ENCODE measurements at places on chromosomes 13 and 19. TPM values are rescaled to one million over a fixed set of nuclear protein-coding genes. Genes with fewer than 3 reads are reported as not detected.

Gene GIPC3
- total RNA-seq, result 1.3 TPM

Gene TMEM145
- total RNA-seq, result 0.99 TPM

Gene GJA3
- 4.4 TPM for total RNA-seq

Gene IQCN
- 3.3 TPM for total RNA-seq

Gene ZNF432
- 13.5 TPM for total RNA-seq

Gene SPIB
- 1.5 TPM for total RNA-seq

Gene NFIX
- 48.9 TPM for total RNA-seq

Gene GZMM
- 1.2 TPM for total RNA-seq

Gene ZNF320
- 40.1 TPM for total RNA-seq

Gene SLC1A5
- 35.9 TPM for total RNA-seq

Gene KIRREL2
- total RNA-seq, result 3.9 TPM

Gene SERTAD1
- total RNA-seq, result 12.6 TPM

Gene MYBPC2
- 41.0 TPM for total RNA-seq

Gene RFPL4A
- total RNA-seq, result not detected

Gene CYP4F22
- total RNA-seq, result 0.23 TPM

Gene DPF1
- 0.64 TPM for total RNA-seq

Gene KLK3
- total RNA-seq, result not detected
